ENCODE measurements at places on chromosomes 6 and 20.

DNA sequence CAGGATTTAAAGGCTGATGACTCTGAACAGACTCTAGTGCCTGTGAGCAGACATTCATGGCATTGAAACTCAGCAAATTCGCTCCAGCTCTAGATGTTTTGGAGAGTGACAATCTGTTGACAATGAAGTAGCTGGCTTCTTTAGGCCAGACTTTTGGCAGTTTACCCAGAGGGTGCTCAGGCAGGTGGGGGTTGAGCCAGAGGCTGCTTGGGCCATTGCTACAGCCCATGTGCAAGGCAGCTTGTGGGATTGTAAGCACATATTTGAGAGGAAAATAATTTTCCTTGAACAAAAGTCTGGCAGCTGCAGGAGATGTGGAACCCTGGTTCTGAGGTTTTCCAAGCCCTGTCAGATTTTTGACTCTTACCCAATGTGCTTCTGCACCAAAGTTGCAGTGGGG is 311.6 kb downstream of the CDC5L start:
- DNase-seq, result no peak

- no peak for DNase-seq
These were observed 19.4 kb upstream of the MRGBP start for GRCh38 chr20:62776692-62777527.

DNA sequence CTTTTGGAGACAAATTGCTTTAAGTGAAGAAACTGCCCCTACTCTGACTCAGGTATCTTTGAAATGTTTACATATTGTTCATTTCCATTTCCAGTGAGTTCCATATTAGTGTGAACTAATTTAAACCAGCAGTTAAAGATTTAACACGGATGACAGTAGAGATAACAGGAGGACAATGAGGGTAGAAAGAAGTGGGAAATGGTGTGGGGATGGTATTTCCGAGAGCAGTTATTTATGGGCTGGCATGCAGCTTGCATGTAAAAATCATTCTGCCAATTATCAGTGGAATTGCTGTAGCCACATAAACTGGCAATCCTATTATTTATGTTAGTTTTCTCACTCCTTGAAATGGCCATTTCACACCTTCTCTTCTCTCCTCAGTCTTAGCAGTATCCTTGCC is 8.6 kb upstream of the ADGRF5 start:
- no peak for DNase-seq

DNA sequence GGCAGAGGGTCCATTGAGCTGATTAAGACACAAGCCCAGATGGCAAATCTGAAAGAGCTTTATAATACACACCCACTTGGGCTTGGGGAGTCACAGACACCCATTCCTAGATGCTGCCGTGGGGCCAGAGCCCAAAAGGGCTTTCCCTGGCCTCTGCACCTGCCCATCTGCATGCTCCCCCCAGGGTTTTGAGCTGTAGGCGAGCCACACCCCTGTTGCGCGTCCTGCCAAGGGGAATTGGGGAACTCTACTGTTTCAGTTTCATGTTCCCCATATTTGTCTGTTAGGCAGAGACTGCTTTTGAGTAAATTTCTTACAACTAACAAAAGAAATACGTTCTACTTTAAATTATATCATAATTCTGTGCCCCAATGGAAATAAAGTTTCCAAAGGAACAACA is 52.9 kb upstream of the FNDC1 start:
- DNase-seq, result no peak

DNA sequence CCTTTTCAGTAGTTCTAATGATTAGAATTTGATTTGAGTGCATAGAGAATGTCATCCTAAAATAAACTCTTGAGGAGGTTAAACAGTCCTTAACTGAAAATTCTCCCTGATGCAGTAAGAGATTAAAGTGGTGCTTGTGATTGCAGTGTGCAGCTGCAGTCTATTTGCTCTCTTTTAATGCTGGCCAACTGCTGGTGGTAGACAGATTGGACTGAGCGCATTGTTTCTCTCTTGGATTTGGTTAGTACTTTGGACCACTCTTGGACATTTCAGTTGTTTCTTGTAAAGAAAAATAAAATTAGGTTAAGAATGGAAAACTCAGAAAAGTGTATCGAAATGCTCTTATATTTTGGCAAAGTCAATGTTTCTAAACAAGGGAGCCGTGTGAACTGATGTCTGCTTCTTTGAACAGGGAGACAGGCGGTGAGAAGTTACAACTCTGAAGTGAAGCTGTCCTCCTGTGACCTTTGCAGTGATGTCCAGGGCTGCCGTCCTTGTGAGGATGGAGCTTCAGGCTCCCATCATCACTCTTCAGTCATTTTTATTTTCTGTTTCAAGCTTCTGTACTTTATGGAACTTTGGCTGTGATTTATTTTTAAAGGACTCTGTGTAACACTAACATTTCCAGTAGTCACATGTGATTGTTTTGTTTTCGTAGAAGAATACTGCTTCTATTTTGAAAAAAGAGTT is 127.2 kb downstream of the CD109 start:
- DNase-seq, result no peak

DNA sequence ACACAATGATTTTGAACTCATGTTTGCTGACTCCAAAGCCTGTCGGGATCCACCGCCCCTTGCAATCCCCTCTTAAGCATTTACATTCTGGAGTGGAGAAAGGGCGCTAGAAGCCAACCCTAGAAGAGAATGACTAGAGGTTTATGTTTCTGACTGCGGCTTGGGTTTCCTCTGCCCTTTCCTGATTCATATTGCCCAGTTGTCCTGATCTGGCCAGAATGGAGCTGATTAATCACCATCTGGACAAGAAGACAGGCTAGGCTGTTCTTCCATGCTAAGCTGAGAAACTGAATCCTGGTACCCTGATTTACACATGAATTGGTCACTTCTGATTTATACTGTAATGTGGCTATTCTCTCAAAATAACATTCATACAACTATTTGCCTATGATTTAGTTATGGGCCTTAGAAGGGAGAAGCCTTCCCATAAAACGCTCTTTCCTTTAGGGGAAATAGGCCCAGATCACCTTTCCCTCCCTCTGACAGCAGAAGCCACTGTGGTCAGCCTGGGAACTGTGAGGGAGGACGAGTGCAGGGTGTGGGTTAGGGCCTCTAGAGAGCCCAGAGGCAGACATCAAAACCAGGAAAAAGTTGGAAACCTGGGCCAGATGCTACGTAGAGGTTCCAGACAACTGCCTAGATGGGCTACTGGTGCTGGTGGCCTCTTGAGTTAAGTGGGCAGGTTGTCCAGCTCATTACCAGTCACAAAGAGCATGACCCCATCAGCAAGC is 199.2 kb upstream of the PRDM1 start:
- DNase-seq, result peak; percentile 48

DNA sequence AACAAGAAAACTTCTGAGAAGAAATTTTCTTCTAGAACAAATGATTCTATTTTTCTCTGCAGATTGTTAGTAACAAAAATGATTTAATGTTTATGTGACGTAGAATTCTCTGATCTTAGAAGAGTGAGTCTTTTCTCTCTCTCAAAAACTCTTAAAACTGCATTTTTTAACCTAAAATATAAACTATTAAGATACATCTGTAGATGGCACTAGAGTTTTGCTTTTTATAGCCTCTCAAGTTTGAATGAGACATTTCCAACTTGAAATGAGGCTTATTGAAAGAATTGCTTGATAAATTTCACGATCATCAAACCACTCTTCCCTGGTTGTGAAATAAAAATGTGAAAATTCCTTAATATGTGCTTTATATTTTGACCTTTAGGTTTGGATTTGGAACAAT is 53.8 kb downstream of the PHF3 start:
- DNase-seq, result no peak

Measured in AG09309 (cell line).